ENCODE measurements at places on chromosomes 1 and 21.

DNA sequence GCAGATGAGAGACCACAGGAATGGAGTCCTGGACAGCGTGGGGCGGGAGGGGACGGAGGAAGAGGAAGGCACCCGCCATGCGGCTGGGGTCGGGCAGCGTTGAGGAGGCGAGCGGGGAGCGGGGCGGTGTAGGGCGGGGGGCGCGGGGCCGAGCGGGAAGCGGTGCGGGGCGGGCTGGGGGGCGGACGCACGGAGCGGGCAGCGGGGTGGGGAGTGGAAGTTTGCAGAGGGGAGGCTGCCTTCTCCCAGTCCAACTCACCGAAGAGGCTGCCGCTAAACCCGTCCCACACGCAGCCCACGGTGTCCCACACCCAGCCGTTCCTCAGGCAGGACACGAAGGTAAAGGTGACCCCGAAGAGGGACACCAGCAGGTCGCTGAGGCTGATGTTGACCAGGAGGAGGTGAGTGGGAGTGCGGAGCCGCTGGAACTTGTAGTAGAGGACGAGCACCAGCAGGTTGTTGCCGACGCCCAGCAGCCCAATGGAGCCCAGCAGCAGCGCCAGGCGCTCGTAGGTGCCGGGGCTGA is 483 bp downstream of the CHML start:
- DNase-seq = no peak

- DNase-seq = no peak
Measured at GRCh38 chr1:162982364-162982763, 86.8 kb upstream of the RGS4 start.

DNA sequence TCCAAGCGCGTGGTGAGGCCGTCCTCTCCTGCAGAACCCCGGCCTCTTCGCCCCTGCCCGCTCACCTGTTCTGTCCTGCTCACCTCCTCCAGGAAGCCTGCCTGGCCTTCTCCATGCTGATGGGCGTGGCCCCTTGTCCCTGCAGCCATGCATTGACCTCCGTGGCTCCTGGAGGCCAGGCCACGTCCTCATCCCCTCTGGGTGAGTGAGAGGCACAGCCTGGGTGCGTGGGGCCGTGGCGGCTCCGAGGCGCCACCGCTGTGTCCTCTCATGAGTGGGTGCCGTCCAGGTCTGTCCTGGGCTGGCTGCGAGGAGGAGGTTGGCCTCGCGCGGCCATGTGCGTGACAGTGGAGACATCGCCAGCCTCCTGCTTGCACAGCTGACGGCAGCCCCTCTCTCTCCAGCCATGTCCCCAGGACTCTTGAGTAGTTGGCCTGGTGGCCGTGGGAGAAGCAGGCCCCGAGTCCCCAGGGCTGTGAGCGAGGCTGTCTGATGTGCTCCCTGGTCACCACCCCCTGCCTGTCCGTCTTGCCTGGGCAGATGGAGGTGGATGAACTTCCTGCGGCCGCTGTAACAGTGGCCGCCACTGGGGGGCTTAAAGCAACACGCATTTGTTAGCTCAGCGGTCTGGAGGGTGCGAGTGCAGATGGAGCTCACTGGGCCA is 58.1 kb downstream of the PRKCZ start:
- no peak for DNase-seq

DNA sequence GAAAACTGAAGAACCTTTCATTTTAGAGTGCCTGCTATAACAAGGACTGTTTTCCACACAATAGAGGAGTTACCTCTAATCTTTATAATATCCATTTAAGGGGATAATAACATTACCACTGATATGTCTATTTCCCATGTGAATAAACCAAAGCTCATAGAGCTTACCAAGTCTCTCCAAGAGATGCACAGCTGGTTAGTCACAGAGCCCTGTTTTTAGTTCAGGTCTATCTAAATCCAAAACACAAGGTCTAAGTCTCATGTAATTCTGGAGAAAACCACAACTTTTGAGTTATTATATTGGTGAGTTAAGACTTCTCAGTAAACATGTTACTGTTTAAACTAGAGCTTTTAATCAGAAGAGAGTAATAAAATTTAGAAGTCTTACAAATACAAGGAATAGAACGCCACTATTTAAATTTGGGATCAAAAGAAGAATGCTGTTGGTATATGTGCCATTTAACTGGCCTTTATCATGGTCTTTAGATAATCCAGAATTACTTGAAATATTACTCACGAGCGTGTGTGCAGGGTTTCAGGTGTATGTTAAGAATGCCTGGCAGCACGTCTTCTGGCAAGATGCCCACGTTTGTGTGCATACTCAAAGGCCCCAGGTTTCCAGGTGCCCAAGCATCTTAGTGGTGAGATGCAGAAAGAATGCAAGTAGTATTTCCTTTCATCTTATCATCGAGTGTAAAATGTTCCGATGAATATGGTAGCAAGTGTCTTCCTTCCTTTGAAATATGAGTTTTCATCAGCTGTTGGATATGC is 190.6 kb downstream of the FMN2 start:
- no peak for DNase-seq

GRCh38 chr1:179046808-179047635 is 21.3 kb downstream of the FAM20B start:
- no peak for DNase-seq

GRCh38 chr1:226369110-226369509 is 38.8 kb downstream of the PARP1 start:
- no peak for DNase-seq
